ENCODE measurements at places on chromosomes 7 and 10.

GRCh38 chr7:28626221-28626620 lies 213.9 kb downstream of the CREB5 start:
- no peaks in the 10 kb centered on the region for H3K27me3 ChIP-seq
- H3K27ac ChIP-seq, result peak overlapping the region; percentile 61
- peaks cover 4% of the 10 kb centered on the region for H3K4me1 ChIP-seq
- no peak overlapping the region for H3K4me3 ChIP-seq
- no peak for DNase-seq

DNA sequence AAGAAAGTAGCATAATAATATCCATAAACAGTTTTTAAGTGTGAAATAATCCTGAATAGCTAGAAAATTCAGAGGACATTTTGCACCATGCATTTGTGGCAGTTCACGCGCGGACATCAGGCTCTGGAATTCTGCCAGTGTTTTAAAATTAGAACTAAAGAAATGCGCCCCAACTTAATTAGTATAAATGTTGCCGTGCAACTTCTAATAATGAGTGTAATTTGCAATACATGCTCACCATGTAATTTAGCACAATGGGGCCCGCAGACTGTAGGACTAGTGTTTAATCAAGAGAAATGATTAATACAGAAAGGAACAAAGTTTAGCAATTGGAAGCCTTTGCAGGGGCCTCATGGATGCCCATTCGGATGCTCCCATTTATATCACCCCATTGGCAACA lies 96.6 kb downstream of the PTPRE start:
- no peaks in the 10 kb centered on the region for H3K36me3 ChIP-seq
- no peak overlapping the region for H3K27ac ChIP-seq
- no peaks in the 10 kb centered on the region for H3K4me1 ChIP-seq
- H3K27me3 ChIP-seq, result no peaks in the 10 kb centered on the region

DNA sequence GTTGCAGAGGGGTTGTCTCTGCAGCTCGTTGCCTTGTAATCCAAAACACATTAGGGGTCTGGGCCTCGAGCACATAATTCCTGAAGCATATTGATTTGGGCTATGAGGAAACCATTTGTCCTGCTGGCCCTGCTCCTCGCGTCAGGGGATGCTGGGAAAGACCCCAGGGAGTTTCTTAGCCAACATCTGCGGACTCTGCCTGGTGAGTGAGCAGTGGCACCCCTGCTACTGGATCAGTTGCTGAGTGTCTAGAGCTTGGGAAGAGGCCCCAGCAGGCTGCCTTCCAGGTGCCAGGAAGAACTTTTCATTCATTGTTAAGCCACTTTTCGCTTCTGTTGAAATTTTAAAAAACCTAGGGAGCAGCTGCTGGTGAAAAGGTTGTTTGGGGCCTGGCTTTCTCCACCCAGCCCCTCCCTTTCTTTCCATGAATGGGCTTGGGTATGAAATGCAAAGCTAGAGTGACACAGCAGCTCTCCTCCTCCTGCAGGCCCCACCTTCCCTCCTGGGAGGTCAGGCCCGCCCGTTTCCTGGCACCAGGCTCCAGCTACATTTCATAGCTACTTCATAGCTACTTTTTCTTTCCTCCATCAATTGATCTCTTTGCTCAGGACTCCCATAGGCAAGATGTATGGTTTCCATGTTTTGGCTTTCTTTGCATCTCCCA lies 26.8 kb downstream of the TACR2 start:
- peaks cover 74% of the 10 kb centered on the region for H3K4me1 ChIP-seq
- no peak overlapping the region for H3K4me3 ChIP-seq
- DNase-seq, result no peak
- H3K36me3 ChIP-seq, result peaks cover 21% of the 10 kb centered on the region

GRCh38 chr7:35652124-35652523 lies 42.8 kb downstream of the HERPUD2 start:
- H3K27me3 ChIP-seq, result no peaks in the 10 kb centered on the region
- no peaks in the 10 kb centered on the region for H3K4me1 ChIP-seq
- no peak overlapping the region for H3K27ac ChIP-seq
- H3K36me3 ChIP-seq, result peaks cover 69% of the 10 kb centered on the region
- no peak for DNase-seq

DNA sequence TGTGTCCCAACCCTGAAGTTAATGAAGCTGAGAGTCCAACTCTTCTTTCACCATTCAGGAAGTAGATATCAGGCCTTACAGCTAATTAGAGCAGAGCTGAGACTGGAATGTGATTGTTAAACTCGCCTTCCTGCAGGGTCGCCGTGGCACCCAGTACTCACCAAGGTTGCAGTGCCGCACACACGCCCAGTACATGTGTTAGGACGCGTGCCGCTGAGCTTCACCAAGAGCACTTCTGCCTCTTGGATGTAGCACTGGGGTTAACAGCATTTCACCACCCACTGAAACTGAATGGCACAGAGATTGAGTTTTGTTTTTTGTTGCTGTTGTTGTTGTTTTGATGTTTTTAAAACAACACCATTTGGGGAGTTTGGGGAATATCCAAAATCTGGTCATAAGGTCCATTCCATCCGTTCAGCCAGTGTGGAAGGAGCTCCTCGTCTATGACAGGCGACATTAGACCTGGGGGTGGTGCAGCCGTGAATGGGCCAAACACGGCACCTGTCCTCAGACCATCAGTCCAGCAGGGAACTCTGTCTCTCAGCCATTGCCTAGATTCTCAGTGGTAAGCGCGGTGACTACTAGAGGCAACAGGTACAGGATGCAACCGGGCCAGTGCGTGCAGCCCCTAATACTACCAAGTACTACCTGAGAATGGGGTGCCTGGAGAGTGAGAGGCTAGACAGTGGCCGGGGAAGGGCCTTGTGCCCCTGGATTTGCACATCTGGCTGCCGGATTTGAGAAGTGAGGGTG lies 21.9 kb downstream of the WIPI2 start:
- H3K27ac ChIP-seq, result no peak overlapping the region
- no peak for DNase-seq
- H3K27me3 ChIP-seq, result no peaks in the 10 kb centered on the region
- H3K4me3 ChIP-seq, result no peak overlapping the region
- peaks cover 91% of the 10 kb centered on the region for H3K36me3 ChIP-seq
- no peaks in the 10 kb centered on the region for H3K4me1 ChIP-seq

GRCh38 chr10:48769706-48770435 lies 85.2 kb downstream of the WDFY4 start:
- H3K27ac ChIP-seq, result no peak overlapping the region
- no peak for DNase-seq
- no peak overlapping the region for H3K4me3 ChIP-seq
- H3K27me3 ChIP-seq, result no peaks in the 10 kb centered on the region
- no peaks in the 10 kb centered on the region for H3K4me1 ChIP-seq
- H3K36me3 ChIP-seq, result no peaks in the 10 kb centered on the region

DNA sequence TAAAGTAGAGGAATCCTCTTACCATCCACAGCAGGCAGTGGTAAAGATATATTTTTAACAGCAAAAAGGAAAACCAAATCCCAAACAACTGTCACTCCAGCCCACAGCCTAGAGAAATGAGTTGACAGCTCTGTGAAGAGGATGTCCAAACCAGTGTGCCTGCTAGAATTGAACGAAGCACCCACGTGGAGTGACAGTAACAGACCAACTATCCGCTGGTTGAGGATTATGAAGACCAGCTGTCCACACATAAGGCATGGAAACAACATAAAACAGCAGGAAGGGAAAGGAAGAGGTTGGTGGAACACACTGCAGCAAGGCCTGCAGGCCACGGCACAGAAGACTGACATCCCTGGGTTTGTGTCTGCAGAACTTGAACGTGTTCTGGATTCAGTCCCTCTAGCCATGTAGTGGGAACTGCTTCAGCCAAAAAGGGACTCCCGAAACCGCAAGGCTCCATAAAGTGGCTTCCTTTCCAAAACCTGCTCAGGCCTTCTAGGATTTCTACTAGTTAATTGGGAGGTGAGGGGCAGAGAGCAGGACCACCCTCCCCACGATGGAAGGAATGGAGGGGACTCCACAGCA lies 324.4 kb downstream of the BICC1 start:
- H3K36me3 ChIP-seq, result no peaks in the 10 kb centered on the region
- H3K4me3 ChIP-seq, result no peak overlapping the region
- H3K27me3 ChIP-seq, result no peaks in the 10 kb centered on the region
- no peaks in the 10 kb centered on the region for H3K4me1 ChIP-seq

GRCh38 chr10:128026615-128027300 lies 99.5 kb downstream of the MKI67 start:
- H3K4me3 ChIP-seq, result no peak overlapping the region
- peaks cover 3% of the 10 kb centered on the region for H3K27me3 ChIP-seq
- DNase-seq, result no peak
- no peaks in the 10 kb centered on the region for H3K4me1 ChIP-seq

DNA sequence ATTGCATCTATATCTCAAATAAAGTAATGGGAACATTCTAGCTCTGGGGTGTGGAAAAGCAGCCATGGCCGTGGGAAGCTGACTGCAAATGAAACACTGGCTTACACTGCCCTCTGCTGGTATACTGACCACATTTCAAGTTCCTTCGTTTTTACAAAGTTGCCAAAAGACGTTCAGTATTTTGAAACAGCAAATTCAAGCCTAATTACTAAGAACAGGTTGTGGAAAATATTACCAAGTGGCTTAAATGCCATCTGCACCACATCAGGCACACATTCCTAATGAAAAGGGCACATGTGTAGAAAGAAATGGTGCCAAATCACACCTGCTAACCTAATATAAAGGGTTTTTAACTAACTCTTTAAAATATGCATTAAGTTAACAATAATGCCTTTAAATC lies 83.9 kb downstream of the JAZF1 start:
- no peak for DNase-seq
- H3K27ac ChIP-seq, result no peak overlapping the region
- no peaks in the 10 kb centered on the region for H3K36me3 ChIP-seq
- H3K27me3 ChIP-seq, result no peaks in the 10 kb centered on the region
- no peak overlapping the region for H3K4me3 ChIP-seq
